ENCODE measurements at places on chromosomes 1 and 21.

DNA sequence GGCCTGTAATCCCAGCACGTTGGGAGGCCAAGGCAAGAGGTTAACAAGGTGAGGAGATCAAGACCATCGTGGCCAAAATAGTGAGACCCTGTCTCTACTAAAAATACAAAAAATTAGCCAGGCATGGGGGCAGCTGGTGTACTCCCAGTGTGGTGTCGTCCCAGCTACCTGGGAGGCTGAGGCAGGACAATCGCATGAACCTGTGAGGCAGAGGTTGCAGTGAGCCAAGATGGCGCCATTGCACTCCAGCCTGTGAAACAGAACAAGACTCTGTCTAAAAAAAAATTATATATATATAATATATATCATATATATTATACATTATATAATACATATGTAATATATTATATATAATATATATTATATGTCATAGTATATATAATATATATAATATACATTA is 249.2 kb upstream of the TPTE start:
- DNase-seq, result no peak

DNA sequence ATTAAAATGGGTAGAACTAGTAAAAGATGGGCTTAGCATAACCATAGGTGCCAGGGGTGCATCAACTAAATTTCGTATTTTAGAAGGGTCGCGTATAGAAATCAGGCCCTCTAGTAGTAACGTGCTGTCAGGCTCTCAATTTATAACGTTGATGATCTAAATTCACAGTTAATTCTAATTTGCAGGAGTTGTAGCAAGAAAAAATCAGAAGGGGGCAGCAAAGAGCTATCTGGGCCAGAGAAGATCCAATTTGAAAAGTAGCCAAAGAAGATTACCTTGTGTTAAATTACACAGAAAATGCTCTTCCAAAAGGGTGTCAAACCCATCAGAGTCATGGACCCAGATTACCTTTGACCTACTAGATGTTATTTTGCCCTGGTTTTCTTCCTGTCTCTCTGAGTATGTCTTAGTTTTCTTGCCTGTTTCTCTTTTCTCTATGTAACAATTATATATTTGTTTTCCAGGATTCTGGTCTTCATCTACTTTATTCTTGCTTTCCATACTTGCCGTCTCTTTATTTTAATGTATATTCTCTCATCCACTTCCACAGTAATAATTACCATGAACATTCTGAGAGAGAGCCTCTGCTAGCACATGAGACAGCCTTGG is 1030.9 kb downstream of the AMY1C start:
- DNase-seq, result no peak

DNA sequence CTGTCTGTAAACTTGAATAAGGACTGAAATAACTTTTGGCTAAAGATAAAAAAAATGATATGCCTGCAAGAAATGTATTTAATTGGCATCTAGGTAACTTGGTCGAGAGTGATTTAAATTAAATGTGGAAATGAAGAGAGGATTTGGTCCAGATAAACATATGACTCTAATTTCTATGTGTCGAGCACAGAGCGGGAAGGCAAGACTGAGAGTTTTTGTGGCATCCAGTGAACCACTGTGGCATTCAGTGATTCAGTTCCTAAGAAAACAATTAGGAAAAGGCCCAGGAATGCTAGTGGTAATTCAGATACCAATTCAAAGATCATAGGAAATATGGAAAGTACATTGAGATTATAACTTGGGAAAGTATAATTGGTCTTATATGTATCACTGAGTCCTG is 39.6 kb downstream of the PDE4B start:
- no peak for DNase-seq

DNA sequence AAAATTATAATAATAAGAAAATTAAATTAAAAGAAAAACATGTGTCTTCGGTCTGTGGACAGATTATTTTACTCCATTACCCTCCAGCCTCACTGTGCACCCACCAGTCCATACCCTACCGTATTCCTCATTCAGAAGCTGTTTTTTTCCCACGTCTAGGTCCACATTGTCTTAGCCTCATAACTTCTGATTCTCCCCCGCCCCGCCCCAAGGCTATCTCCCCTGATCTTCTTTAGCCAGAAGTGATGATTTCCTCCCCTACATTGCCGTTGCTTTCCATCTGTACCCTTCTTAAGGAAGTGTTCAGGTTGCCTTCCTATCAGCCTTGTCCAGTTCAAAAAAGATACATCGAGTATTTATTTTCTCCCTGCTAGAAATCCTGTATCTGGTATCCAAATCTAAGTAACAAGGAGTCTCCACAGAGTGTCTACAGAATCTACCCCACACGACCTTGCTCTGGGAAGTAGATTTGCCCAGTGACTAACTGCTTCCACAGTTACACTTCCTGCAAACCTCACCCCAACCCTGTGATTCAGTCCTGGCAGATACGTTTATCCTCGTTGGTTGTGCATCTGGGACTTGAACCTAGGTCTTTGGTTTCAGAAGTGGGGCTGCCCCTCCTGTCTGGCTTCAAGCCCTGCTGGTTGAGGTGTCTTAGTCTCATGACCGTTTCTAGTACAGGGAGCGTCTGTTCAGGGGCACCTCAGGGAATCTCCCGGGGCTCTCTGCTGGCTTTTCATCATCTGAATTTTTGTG is 470.2 kb downstream of the CAMTA1 start:
- DNase-seq, result no peak

DNA sequence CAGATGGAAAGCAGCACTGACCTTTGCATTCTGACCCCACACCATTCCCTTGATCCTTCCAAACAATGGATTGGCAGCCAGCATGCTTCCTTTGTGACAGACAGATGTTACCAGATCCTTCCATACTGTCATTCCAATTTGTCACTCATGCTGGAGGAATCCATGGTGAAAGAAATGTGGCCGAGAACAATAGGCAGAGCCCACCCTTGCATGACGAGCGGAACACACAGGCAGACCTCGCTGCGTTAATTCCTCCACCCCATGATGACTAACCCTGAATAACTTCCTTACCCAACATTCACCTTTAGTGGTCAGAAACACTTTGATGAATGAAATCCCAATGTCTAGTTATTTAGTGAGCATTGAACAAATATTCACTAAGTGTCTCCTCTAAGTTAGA is 45.1 kb downstream of the PDPN start:
- DNase-seq, result no peak
